Nephron progenitor cell (in vitro differentiated cells): ENCODE measurements at places on chromosomes 11 and 22.

GRCh38 chr11:119332111-119332765, 2.1 kb upstream of the RNF26 start:
- no peak for DNase-seq

- DNase-seq, result no peak
Observed at GRCh38 chr22:39917776-39918495, 17.1 kb downstream of the GRAP2 start.

GRCh38 chr11:44777209-44778194, 50.7 kb downstream of the TSPAN18 start:
- DNase-seq, result no peak

DNA sequence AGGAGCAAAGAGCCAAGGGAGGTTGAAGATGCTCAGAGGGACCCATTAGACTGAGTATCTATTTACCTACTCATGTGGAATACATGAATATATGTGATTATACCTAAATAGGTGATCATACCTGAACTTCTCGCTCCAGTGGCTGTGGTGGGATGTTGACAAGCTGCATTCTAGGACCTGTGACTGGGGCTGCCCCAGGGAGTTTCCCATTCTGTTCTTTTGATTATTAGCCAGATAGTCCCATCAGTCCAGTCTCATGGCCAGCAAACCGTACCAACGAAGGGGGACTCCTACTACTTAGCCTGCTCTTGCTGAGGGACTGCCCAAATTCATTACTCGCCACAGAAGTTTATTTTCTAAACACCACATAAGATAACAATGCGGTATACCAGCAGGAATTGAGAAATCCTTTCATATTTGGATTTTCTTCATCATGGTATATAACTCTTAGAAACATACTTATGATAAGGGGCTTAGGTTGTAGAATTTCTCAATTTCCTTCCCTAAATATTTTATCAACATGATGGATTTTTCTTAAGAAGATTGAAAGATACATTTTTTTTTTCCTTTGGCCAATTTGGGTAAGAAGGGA, 273.9 kb downstream of the NTM start:
- no peak for DNase-seq

GRCh38 chr11:34299284-34299972, 58.4 kb downstream of the ABTB2 start:
- DNase-seq, result no peak

- peak; percentile 67 for DNase-seq
Observed at GRCh38 chr11:119094816-119095065, 6.9 kb downstream of the DPAGT1 start.

- DNase-seq, result no peak
Observed at GRCh38 chr11:128473636-128474035, 113.7 kb downstream of the ETS1 start.

GRCh38 chr11:75425422-75425821, 7.6 kb downstream of the KLHL35 start:
- DNase-seq, result no peak

GRCh38 chr11:108586600-108586999, 7.0 kb downstream of the EXPH5 start:
- no peak for DNase-seq

GRCh38 chr11:63907808-63908530, 9.0 kb downstream of the RCOR2 start:
- DNase-seq, result peak; percentile 50

DNA sequence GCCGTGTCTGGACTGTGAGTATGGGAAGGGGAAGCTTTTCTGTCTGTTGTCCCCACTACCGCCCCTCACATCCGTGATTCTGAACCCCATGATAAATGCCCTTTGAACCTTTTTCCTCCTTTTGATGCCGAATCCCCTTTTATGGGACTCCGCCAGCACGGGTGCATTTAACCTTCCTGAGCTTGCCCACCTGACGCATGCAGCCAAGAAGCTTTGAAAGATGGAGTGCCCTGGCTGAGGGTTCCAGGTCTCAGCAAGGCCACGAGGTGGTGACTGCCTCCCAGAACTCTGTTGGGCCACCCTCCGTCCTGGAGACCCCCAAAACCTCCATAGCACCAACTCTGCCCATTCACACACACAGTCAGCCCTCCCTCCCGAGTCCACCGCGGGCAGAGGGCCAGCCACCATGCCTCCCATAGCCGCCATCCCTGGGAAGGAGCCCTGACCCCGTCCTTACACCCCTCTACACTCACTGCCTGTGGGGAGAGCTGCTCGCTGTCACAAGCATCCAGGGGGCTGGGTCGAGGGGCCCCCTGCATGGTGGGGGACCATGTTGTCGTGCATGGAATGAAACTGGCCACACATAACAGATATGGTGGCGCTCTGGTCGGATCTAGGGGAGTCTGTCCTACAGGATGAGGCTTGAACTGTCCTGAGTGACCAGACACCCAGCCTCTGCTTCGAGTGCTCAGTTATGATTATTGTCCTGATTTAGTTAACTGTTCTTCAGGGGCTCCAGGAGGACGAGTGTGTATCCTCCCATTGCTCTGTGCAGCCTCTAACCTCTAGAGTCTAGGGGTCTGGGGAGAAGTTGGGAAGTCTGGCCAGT, 822 bp upstream of the COMT start:
- DNase-seq, result no peak

GRCh38 chr11:121476379-121477032, 23.7 kb upstream of the SORL1-AS1 start:
- no peak for DNase-seq

- no peak for DNase-seq
Observed at GRCh38 chr11:78351193-78351592, 66.4 kb downstream of the GAB2 start.

DNA sequence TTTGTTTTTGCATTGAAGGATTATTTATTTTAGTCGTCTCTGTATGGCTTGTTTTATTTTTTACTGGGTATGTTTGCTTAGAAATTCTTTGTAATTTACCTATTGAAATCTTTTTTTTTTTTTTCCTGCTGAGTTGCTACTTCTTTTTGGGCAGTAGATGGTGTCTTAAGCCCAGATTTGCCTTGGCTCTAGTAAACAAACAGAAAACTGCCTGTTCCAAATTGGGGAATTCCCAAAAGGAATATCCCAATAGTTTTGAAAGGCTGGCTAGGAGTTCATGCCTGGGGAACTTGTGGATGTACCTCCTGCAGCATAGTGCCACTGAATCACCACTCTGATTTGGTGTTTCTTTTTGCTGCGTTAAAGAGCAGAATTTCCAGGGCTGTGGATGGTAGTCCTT, 17.7 kb downstream of the PAMR1 start:
- no peak for DNase-seq

- DNase-seq, result no peak
Observed at GRCh38 chr22:46710806-46711205, 27.2 kb downstream of the CERK start.

GRCh38 chr22:34454598-34454997, 534.3 kb upstream of the LARGE1 start:
- DNase-seq, result no peak

GRCh38 chr11:19474954-19475721, 234.4 kb upstream of the E2F8 start:
- DNase-seq, result no peak

DNA sequence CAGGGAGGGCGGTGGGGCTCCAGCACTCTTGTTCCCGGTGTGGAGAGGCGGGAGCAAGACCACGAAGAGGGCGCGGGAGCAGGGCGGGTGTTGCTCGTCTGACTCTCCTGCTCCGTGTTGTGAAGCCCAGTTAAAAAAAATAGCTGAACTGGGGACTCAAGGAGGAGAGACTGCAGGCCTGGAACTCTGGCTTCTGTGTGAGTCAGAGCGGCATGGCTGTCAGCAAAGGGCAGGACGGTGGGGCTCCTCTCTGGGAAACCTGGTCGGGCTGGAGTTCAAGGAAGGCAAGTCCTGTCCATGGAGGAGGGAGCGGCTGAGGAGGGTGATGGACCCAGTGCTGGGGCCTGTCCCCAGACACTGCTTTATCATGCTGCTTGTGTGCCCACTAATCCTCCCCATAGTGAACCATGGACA, 152.3 kb downstream of the FEZ1 start:
- DNase-seq, result no peak

GRCh38 chr11:36229091-36229705, 60.0 kb downstream of the COMMD9 start:
- DNase-seq, result peak; percentile 12

- DNase-seq, result no peak
Observed at GRCh38 chr11:117657794-117658193, 139.2 kb downstream of the DSCAML1 start.

DNA sequence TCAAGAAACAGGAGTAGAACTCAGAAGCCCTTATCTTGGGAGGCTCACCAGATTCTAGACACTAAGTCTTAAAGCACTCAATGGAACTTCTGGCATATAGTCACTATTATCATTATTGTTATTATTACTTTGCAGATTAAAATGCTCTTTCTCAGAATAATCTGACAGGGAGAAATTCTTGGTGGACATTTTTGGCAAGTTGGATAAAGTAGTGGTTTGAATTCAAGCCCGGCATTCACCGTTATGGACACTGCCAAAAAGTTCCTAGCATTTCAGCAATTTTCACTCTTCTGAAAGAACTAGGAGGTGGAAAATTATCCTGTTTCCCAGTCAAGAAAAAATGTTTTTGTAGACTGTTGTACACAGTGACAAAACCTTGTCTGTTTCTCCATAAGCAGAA, 179.6 kb upstream of the ISX start:
- no peak for DNase-seq

DNA sequence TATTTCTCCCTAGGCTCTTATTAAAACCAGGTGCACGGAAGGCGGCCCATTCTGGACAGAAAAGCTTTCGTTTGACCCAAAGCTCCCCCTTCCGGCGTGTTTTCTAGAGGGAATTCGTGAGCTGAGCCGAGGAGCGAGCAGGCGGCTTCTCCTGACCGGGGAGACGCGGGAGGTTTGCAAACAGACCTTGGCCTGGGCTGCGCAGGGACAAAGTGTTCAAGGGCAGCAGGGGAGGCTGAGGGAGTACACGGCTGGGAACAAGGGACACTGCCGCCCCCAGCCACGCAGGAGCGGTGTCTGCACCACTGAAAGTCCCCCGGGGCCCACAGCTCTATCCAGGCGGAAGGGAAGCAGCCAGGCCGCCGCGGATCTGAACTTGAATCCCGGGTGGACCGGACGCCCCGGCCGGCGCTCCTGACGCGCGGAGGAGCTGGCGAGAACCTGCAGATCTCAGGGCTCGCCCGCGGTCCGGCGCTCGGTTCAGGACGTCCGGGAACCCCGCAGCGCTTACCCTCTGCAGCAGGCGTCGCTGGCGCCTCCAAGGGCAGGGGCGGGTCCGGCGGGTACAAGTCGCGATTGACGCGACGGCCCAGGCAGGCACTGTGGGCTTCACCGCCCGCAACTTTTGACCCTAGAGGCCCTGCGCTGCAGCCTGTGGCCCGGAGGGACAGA, 101.9 kb downstream of the WT1 start:
- DNase-seq, result peak; percentile 75

DNA sequence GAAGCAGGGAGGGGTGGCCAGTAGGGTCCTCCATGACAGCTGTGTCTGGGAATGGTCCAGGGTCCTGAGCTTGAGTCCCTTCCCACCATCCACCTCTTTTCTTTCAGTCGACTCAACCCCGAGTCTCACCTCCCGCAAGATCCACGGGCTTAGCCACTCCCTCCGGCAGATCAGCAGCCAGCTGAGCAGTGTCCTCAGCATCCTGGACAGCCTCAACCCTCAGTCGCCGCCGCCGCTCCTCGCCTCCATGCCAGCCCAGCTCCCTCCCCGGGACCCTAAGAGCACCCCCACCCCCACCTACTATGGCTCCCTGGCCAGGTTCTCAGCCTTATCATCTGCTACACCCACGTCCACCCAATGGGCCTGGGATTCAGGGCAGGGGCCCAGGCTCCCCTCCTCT, 81.9 kb downstream of the CEP164 start:
- no peak for DNase-seq

DNA sequence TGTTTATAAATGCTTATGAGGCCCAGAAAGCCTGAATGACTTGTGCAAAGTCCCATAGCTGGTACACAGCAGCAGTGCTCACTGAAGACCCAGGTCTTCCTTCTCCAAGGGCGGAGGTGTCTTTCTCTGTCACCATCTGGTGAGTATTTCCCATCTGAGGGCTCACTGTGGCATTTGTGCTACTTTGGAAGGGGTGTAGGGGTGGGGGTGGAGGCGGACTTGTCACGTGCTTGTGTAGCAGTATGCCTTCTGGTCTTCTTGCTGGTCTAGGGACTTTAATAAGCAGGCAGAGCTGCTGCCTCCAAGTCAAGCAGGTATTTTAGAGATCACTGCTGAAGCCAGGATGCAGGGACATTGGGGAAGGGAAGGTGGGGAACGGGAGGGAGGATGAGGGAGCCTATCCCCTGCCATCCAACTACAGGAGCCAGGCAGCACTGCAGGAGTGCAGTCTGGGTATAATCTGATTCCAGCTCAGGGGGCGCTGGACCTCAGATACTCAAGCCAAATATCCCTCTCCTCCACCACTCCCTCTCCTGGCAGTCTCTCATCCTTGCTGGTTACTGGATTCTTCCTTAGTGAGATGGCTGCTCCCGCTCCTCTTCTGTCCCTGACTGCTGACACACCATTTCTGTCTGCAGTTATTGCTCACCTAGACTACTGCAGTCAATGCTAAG, 3.4 kb downstream of the ABCC8 start:
- peak; percentile 58 for DNase-seq

- DNase-seq, result no peak
Observed at GRCh38 chr22:36325154-36326031, 62.4 kb downstream of the MYH9 start.

- no peak for DNase-seq
Observed at GRCh38 chr11:46452918-46453517, 61.4 kb upstream of the CHRM4 start.

GRCh38 chr11:2518983-2519340, 74.2 kb downstream of the KCNQ1 start:
- DNase-seq, result no peak

GRCh38 chr11:117932947-117933346, 3.7 kb upstream of the TMPRSS13 start:
- DNase-seq, result no peak

- no peak for DNase-seq
Observed at GRCh38 chr11:2256293-2256913, 14.0 kb downstream of the ASCL2 start.

GRCh38 chr11:111414267-111414931, 35.3 kb upstream of the POU2AF1 start:
- DNase-seq, result no peak

DNA sequence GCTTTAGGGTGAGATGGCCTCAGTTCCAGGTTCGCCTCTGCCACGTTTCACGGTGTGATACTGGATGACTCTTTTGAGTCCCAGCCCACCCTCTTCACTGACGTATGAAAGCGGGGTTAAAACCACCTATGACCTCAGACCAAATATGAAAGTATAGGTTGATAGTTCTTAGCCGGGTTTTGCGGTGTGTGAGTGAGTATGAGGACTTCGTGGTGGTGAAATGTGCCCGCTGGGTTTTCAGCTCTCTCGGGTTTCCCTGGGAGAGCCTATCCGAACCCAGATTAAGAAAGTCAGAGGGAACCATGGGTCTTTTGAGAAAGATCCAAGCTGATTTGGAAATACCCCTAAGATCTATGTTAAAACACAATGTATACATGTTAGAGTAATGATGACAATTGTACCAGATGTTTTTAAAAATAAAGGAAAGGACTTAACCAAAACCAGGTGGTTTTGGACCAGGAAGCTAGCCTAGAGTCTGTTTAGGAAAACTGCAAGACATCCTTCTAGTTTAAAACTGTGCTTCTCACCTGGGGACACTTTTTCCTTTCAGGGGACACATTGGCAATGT, 25.8 kb upstream of the ST3GAL4 start:
- DNase-seq, result no peak
